ENCODE measurements at places on chromosomes 1 and 21.

GRCh38 chr1:70142075-70142474 is 63.3 kb downstream of the LRRC40 start:
- DNase-seq, result no peak

DNA sequence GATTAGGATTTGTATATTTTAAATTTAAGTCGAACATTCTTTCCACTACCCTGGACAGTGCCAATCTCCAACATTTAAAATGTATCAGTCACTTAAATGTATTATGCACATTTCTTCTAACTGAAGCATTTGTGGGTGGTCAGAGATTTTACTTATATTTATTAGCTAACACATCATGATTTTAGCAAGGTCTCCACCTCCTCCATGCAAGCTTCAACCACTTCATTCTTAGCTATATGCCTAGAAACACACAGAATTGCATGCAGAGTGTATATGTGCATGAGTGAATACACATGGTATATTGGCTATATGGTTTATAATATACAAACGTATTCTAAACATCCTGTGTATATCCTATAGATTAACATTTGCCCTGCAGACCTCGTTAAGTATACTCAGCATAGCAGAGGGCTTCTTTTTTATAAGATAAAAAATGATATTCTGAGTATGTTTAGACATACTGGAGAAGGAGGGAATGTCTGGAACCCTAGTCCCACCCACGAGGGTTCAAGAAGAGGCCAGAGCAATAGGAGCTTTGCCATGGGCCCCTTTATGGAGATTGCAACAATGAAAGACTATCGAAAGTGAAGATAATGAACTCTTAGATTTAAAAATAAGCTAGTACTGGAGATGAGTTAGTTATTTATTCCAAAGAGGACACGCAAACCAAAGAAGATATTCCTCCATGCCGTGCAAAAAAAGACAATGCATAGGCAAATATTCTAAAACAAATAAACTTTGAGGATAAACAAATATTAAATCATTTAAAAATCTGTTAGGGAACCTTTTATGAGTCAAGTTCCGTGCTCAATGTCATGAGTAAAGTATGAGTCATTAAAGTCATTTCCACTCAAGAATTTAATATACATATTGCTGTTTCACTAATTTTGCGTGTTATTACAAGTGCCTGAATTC is 480.4 kb downstream of the SIPA1L2 start:
- no peak for DNase-seq

DNA sequence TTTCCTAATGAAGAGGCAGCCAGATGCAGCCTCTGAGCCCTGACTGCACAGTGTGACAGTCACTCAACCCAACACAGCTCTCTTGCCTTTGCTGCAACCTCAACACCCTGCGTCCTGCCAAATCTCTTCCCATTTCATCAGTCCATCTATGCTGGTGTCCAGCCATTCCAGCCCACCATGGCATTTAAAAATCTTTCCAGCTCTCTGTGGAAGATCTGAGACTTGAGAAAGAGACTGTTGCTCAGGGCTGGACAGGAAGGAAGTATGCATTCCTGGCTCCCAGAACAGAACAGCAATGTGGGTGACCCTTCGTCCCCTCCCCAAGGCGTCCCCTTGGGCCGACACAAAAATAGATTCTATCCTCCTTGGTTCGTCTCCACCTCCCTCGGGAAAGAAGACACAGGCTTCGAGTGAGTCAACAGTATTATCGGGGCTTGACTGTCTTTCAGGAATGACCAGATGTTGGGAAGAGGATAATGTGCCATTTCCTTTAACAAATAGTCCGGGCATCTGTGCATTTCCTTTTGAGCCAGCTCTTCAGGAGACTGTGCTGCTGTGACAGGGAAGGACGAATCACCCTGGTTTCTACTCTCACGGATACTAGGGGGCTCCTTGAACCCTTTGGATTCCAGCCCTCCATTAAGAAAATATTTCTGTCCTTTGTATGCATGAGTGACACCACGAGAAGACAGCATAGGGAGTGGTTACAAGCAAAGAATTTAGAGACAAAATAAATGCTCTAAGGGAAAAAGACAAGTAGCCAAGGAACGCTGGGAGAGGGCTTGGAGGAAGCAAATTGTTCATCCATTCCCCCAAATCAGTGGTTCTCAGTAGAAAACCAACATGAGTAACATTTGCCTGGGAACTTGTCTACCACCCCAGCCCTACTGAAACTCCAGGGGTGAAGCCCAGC is 111.4 kb upstream of the CDC42BPA start:
- DNase-seq, result no peak

GRCh38 chr1:203057911-203058675 is 27.7 kb downstream of the MYOG start:
- DNase-seq, result no peak

DNA sequence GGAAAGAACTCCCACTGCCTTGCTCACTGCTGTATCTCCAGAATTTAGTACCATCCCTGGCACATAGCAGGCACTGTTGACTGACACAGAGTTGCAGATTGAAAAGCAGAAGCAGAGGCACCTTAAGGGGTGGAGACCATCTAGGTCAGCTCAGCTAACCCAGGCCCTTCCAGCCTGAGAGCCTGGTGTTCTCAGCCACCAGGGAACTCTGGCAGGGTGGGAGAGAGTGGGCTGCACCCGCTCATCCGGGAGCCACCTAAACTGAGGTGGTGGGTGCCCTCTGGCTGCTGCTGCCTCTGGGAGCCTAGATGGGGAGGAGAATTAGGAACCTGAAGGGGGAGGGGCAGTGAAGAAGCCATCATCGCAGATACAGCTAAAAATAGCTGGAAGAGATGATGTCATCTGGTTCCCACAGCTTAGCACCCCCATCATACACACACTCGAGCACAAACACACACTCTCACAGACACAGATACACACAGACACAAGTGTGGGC is 1.5 kb upstream of the TSPAN1 start:
- no peak for DNase-seq

GRCh38 chr1:167661527-167662426 is 31.7 kb downstream of the RCSD1 start:
- DNase-seq, result no peak

GRCh38 chr1:27399251-27400025 is 7.0 kb downstream of the GPR3 start:
- DNase-seq, result no peak

DNA sequence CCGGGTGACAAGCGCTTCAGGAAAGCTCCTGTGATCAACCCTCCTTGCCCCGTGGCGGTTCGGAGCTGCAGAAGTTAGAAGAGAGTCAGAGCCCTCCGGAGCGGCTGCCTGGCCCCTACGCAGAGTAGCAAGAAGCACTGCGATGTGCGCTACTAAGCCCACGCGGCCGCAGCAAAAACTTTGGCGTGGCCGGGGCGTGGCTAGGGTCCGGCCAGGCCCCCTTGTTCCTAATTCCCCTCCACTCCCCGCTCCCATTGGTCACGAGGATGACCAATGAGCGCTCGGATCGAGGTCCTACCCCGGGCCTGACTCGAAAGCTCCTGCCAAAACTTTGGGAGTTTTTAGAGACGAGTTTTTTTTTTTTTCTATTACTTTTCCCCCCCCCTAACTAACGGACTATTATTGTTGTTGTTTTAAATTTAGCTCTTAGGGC is at the start of gene HLX:
HLX (plus strand) TSS at position 368 of the 433 bp plus-strand sequence. CDS start 415 bp downstream, outside the sequence.
- no peak for DNase-seq

GRCh38 chr1:183139281-183139942 is 46.7 kb upstream of the LAMC2 start:
- no peak for DNase-seq

DNA sequence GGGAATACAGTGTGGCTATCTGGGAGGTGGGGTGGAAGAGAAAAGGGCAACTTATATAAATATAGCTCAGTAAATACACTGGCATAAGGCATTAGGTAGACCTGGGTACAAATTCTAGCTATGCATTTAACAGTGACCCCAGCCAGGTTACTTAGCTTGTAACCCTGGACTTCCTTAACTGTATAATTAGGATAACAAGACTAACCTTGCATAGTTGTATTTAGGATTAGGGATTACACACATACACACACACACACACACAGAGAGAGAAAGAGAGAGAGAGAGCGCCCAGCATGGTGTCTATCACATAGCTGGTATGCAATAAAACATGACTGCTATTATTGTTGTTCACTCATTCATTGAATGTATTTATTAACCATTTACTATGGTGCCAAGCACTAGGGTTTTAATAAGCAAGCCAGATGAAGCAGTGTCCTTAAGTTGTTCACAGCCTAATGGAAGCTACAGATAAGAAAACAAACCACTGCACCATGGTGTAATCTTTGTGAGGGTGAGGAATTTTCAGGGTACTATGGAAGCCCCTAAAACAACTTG is 251.4 kb downstream of the ZNF648 start:
- no peak for DNase-seq

DNA sequence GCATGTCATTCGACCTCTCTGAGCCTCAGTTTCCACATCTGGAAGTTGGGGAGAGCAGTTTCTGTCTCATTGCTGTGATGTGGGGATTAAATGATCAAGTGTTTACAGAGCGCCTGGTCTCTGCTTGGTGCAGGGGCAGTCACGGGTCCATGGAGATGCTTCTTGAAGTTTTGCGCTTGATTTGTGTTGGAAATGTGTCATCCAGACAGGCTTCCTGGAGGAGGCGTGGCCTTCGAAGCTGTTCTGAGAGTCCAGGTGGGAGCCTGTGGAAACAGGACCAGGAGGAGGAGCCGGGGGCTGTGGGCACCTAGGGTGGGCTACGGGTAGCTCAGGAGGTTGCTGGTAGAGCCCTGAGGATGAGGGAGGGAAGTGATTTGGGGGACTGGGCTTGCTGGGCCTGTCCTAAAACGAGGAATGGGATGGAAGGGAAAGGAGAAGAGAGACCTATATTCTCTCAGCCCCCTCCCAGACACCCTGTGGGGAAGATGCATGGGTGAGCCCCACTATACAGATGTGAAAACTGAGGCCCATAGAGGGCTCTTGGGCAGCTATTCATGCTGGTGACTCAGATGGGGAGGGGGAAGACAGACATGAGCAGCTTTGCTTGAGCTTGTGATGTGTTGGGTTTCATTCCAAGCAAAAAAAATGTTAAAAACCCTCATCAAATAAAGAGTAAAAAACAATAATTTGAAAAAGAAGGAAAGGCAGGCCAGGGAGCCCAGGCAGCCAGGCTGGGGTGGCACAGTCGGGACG is 107.2 kb upstream of the WNT4 start:
- DNase-seq, result no peak

GRCh38 chr1:154745750-154746425 is 124.2 kb downstream of the KCNN3 start:
- no peak for DNase-seq

- no peak for DNase-seq
Observed at GRCh38 chr21:35232545-35233176, 183.6 kb upstream of the RUNX1 start.

- no peak for DNase-seq
Observed at GRCh38 chr1:155295183-155295941, 5.9 kb downstream of the PKLR start.

GRCh38 chr1:247111700-247112478 is 7.7 kb upstream of the ZNF669 start:
- no peak for DNase-seq

DNA sequence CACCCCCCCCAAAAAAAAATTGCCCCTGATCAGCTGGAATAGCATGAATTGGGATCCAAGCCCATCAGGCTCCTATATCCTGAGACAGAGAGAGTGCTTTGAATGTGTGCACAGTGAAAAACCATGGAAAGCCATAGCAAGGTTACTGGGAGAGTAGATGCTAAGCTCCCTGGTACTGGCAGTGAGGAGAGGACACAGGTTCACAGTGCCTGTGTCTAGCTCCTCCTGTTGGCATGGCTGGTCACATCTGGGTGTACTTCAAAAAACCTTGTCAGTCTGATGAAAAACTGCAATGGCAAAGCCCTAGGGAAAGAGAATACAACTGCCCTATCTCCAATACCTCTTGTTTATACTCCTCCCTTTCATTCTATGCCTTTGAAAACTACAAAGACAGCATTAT is 12.9 kb downstream of the COPA start:
- no peak for DNase-seq

- DNase-seq, result no peak
Observed at GRCh38 chr21:28136656-28137255, 855.9 kb downstream of the LTN1 start.

GRCh38 chr21:31366825-31367224 is 22.8 kb upstream of the TIAM1 start:
- DNase-seq, result no peak

DNA sequence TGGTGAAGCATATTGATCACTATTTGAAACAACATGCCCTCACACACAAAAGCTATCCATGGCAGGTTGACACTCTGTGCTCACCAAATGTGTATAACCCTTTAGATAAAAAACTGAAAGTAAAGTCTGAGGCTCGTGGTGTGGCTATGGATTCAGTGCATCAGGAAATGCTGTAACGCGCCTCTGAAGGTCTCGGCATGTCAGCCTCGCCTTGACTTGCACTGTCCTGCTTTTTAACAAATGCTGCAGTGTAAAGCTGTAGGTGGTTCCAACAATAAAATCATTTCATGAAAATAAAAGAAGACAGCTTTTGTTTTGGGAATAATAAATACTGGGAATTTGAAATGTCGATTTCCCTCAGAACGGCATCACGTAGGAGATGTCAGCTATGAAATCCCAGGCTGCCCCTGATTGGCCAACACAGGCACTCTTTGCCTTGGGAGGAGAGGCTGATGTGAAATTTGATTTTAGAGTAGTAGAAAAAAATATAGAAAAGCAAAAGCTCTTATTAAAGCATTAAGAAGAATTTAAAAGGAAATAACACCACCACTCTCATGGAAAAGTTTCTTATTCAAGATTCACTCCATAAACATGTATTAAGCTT is 168.2 kb downstream of the DSCAM start:
- DNase-seq, result no peak

GRCh38 chr21:42986125-42986783 is 11.9 kb downstream of the PKNOX1 start:
- no peak for DNase-seq

GRCh38 chr1:87150143-87150542 is 178.5 kb upstream of the LMO4 start:
- no peak for DNase-seq

- DNase-seq, result no peak
Observed at GRCh38 chr1:109901524-109902145, 9.0 kb upstream of the CSF1 start.

DNA sequence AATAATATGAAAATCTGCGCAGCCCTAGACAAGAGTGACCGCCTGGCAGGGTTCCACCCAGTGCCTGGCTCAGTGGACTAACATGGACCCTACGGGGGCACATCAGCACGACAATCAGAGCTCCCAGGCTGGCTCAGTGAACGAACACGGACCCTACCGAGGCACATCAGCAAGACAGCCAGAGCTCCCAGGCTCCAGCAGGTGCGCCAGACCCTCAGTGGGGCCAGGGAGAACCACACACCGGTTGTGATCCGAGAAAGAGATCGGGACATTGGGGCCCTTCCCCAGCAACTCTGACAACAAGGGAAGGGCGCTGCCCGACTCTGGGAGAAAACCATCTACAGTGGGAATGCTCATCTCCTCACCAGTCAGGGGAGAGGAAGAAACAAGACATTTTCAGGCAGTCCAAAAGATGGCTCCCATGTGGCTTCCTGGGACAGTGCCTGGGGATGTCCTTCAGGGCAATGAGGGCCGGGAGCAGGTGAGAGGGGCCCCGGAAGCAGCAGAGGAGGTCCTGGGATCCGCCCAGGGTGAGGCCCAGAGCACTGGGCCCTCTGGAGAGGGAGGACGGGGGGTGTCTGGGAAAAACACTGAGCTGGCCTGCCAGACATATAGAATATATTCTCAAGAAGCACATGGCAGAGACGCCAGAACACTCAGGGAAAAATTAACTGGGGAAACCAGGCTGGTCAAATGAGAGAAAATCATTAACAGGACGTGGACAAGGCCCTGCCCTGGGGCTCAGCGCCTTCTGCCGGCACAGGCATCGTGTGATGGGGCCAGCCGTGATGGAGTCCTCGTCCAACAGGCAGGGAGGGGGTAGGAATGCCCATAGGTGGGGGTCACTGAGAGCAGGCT is 4.8 kb downstream of the ARHGEF16 start:
- no peak for DNase-seq

- peak; percentile 32 for DNase-seq
Observed at GRCh38 chr21:42403611-42404231, at the start of gene UBASH3A. UBASH3A (plus strand) TSS chr21:42403902; CDS start chr21:42403946, 44 bp downstream.

Measured in activated naive CD4-positive, alpha-beta T cell treated with anti-CD3 and anti-CD28 coated beads, Interleukin-2, amount 50 U/mL, for 16 hours (primary cell).